C1 segment of cervical spinal cord (tissue), 14 donors: ENCODE measurements at places on chromosomes 12 and 14.

- DNase-seq: no peak
Measured at GRCh38 chr12:70691018-70691672, 53.9 kb upstream of the PTPRB start.

- DNase-seq: no peak
Measured at GRCh38 chr12:3294481-3294911, 196.5 kb upstream of the PRMT8 start.

GRCh38 chr12:110137786-110138185 lies 13.6 kb downstream of the IFT81 start:
- no peak for DNase-seq

DNA sequence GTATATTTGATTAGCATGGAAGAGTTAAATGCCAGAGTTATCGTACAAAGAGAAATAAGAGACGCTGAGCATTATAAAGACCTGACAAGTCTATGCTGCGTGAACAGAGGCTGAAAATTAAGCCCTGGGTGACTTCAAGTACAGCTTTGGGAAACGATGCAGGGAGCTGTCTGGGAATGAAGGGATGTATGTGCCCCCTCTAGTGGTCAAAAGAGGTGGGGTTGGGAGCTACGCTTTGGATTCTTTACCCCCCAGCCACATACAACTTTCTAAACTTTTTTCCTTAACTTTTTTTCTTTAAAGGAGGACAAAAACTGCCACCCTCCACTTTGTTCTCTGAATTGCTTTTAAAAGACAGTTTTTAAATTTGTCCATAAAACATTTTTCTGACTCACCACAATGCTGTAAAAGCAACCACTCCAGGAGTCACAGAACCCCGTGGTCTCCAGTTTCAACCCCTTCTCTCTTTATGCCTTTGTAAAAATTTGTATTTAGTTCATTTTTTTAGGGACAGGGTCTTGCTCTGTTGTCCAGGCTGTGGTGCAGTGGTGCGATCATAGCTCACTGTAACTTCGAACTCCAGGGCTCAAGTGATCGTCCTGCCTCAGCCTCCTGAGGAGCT lies 59.4 kb downstream of the ZNF664 start:
- no peak for DNase-seq

DNA sequence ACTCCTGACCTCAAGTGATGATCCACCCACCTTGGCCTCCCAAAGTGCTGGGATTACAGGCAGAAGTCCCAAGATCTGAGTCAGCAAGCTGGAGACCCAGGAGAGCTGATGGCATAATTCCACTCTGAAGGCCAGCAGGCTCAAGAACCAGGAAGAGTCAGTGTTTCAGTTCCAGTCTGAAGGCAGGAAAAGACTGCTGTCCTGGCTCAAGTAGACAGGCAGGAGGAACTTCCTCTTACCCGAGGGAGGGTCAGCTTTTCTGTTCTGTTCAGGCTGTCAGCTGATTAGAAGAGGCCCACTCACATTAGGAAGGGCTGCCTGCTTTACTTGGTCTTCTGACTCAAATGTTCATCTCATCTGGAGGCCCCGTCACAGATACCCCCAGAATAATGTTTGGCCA lies 206.0 kb upstream of the MYL2 start:
- peak; percentile 6 for DNase-seq

DNA sequence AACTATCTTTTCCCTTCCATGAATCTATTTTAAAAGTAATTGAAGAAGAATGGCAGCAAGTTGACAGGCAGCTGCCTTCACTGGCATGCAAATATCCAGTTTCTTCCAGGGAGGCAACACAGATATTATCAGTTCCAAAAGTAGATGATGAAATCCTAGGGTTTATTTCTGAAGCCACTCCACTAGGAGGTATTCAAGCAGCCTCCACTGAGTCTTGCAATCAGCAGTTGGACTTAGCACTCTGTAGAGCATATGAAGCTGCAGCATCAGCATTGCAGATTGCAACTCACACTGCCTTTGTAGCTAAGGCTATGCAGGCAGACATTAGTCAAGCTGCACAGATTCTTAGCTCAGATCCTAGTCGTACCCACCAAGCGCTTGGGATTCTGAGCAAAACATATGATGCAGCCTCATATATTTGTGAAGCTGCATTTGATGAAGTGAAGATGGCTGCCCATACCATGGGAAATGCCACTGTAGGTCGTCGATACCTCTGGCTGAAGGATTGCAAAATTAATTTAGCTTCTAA lies 18.4 kb downstream of the TMPO start:
- no peak for DNase-seq

DNA sequence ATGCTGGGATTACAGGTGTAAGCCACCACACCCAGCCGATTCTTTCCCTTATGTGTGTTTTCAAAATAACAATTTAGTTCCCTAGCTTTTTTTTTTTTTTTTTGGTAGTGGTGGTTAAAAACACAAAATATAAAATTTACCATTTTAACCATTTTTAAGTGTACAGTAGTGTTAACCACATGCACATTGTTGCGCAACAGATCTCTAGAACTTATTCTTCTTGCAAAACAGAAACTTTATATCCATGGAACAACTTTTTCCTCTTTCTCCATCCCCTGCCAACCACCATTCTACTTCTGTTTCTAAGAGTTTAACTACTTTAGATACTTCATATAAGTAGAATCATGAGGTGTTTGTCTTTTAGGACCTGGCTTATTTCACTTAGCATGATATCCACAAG lies 1.1 kb upstream of the NDUFA12 start:
- DNase-seq: no peak

DNA sequence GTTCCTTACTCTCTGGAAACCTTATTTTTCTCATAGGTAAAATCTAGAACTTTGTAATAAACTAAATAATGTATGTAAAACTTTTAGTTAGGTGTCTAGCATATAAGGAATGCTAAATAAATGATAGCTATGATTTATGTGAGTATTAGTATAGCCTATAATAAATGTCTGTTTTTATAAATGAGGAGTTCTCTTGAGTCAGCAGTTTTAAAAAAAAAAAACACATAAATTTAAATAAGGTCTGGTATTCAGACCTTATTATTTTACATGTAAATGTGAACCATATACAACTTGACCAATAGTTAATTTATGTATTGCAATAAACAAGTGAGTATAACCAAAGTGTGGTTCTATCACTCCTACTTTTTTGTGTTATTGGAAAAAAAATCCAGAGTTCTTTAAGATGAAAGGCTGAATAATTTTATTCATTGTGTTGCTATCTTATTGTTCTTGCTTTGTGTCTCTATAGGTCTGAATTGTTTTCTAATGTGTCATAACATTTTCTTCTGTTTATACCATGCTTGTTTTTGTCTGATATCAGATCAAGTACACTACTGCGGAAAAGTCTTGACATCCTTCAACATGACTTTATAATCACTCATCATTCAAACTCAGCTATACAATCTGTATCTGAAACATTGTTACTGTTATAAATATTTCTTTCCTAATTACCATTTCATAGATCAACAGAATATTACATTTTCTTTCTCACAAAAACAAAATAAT lies 115.7 kb downstream of the RASSF9 start:
- DNase-seq: no peak

- DNase-seq: no peak
Measured at GRCh38 chr12:89821896-89822295, 113.3 kb upstream of the ATP2B1 start.

GRCh38 chr12:92058664-92059063 lies 87.0 kb downstream of the BTG1 start:
- no peak for DNase-seq

- DNase-seq: no peak
Measured at GRCh38 chr14:94180655-94181271, 6.6 kb downstream of the PPP4R4 start.

DNA sequence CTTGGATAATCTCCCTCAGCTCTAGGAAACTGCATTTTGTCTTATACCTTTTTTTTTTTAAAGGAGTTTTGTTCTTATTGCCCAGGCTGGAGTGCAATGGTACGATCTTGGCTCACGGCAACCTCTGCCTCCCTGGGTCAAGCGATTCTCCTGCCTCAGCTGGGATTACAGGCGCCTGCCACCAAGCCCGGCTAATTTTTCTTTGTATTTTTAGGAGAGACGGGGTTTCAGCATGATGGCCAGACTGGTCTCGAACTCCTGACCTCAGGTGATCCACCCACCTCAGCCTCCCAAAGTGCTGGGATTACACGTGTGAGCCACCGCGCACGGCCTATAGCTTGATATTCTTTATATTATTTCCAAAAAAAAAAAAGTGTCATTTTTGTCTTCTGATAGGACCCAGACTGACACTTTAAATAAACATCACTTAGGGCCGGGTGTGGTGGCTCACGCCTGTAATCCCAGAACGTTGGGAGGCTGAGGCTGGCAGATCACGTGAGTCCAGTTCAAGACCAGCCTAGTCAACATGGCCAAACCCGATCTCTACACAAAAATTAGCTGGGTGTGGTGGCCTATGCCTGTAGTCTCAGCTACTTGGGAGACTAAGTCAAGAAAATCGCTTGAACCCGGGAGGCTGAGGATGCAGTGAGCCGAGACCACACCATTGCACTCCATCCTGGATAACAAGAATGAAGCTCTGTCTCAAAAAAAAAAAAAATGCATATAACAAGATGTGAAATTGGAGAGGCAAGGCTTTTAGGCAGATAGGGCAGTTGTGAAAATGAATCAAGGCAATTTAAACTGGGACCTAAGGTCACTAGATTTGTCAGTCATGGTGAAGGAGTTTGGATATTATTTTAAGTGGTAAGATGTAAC lies 18.4 kb downstream of the SLC2A3 start:
- no peak for DNase-seq

DNA sequence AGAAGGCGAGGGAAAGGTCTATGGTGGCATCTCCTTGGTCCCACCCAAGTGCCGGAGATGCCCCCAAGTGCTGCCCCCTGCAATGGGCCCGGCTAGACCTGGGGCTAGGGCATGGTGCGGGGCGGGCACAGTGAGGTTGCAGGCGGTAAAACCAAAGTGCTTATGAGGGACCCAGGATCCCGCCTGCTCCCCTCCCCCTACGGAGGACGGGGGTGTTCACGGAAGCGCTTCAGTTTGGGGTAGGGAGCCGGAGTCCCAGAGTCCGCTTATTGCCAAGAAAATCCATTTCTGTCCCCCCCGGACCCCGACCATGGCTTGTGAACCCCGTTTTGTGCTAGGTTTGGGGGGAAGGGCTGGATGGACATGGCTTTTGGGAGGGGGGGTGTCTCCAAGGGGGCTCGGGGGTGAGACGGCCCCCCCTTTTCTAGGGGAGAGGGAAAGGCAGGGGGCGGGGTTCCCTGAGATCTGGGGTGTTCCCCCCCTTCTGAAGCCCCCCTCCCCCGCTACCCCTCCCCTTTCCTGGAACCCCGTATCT lies 5.4 kb upstream of the GPR84 start:
- no peak for DNase-seq

- no peak for DNase-seq
Measured at GRCh38 chr14:77100961-77101360, 2.9 kb downstream of the CIPC start.

DNA sequence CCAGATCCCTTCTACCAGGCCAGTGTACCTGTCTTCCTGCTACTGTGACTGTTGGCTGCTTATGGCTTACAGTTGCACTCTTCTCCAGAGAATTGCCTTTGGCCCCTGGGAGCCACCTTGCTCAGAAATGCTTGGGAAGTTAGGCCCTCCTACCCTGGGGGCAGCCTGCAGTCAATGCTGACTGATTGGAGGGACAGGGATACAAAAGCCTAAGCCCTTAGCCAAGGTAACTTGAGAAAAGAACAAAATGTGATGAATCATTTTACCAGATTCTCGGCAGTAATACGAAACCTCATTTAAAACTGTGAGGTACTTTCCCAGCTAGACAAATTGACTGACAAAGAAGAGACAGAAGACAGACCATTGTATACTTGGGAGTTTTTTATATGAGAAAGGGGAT lies 47.3 kb downstream of the PTCSC3 start:
- DNase-seq: no peak

DNA sequence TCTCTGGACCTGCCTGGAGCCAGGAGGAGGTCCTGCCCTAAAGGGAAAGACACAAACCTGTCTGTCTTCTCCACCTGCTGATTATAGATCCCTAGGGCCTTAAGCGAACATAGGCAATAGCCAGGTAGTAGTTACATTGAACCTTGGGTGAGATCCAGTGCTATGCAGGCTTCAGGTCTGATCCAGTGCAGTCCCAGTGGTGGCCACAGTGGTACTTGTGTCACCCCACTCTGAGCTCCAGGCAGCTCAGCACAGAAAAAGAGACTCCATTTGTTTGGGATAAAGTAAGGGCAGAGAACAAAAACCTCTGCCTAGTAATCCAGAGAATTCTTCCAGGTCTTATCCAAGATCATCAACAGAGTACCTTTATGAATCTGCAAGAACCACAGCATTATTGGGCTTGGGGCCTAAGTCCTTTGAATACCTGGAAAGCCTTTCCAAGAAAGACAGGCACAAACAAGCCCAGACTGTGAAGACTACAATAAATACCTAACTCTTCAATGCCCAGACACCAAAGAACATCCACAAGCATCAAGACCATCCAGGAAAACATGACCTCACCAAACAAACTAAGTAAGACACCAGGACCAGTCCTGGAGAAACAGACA lies 60.4 kb upstream of the KTN1 start:
- DNase-seq: no peak

- DNase-seq: no peak
Measured at GRCh38 chr12:18794000-18794399, 56.1 kb downstream of the CAPZA3 start.

- DNase-seq: no peak
Measured at GRCh38 chr12:82486524-82487235, 128.4 kb downstream of the METTL25 start.

DNA sequence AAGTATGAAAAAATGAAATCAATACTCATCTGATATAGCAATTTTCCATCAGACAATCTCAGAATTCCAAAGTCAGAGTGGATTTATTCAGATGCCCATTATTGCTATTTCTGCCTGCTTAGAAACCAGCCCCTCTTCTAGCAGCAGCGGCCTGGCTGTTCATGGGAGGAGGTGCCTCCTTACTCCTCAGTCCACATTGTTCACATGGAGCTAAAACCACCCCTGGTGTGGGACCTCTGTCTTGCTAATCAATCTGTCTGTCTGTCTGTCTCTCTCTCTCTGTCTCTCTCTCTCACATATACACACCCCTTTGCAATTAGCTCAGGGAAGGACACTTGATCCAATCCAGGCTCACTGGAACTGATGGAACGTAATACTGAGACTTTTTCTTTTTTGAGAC lies 176.1 kb downstream of the APAF1 start:
- no peak for DNase-seq

- no peak for DNase-seq
Measured at GRCh38 chr14:101174980-101175606, 271.6 kb upstream of the RTL1 start.

DNA sequence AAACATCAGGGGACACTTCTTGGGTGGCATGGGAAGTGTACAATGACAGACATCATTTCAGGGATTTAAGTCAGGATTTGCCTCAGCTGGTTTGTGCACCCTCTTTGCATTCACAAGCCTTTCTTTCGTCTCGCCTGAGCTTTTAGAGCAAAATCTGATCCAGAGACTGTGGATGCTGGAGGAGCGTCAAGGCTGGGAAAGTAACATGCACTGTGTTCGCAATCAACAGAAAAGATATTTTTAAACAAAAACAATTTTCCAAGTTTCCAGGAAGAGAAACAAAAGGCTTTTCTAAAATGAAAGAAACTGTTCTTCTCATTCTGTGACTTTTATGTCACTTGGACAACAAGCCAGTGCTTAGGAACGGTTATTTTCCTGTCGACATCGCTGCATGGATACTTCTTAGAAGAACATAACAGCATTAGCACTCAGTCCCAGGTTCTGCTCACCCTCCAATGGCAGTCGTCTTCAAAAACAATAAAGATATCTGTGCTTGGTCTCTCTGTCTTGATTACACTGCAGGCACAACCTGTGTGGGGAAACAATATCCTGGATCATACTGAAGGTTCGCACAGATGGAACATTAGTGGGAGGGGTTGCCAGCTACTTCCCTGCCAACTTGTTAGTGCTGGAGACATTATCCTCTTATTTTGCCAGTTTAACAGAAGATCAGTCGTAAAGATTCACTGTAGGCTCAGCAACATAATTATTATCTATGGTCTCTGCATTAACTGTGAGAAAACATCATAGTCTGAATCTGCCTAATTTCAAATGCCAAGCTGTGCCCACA lies 403.3 kb upstream of the ATP2B1 start:
- no peak for DNase-seq
